Activated CD8-positive, alpha-beta memory T cell treated with anti-CD3 and anti-CD28 coated beads, Interleukin-2, amount 10 ng/mL, durations not matched to agents 7 days and 5 days (primary cell): ENCODE measurements at places on chromosomes 12 and 14. TPM values are rescaled to one million over a fixed set of nuclear protein-coding genes. Genes with fewer than 3 reads are reported as not detected.

DNA sequence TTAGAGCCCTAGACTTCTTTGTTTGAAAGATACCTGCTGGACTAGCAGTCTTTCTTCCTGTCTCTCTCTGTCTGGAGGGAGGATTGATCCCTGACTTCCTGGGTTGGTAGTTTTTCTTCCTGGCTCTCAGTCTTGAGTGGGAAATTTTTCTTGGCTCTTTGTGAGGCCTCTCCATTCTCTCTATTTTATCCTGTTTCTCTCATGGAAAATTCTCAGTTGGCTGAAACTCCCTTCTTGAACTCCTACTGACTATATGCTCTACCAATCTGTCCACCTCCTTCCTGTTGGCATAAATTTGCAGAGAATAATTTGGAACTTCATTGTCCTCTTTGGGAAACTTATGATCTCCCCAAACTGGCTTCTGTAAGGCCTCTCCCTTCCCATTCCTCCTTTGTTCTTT is 24.1 kb upstream of the MUCL1 start:
- H3K27me3 ChIP-seq = peaks cover 5% of the 10 kb centered on the region
- no peak overlapping the region for H3K4me3 ChIP-seq
- H3K36me3 ChIP-seq = no peaks in the 10 kb centered on the region

DNA sequence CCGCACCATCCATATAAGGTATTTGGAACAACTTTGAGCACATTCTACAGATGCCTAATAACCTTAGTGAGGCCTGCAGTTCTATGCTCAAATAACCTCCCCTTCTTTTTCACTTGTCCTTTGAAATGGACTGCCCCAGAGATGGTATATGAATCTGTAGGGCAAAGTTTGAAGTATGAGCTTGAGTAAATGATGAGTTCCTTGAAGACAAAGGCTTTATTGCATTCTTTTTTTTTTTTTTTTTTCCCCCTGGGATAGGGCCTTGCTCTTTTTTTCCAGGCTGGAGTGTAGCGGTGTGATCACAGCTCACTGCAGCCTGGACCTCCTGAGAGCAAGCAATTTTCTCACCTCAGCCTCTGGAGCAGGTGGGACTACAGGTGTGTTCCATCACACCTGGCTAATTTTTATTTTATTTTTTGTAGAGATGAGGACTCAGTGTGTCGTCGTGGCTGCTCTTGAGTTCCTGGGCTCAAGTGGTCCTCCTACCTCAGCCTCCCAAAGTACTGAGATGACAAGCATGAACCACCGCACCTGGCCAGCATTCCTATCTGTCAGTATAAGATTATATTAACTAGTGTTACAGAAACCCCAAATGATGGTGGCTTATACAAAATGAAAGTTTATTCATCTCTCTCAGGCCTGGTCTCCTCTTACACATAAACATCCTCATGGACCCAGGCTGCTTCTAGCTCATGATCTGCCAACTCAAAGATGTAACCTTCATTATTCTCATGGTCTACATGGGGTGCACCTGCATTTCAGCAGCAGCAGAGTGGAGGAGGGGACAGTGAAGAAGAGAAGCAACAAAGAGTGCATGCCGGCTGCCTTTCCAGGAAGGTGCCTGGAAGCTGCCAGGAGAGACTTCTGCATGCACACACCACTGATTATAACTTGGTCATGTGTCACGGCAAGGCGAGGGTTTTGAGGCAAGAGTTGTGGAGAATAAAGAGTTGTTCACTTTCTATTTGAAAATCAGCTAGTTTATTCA is 101.4 kb downstream of the DUSP16 start:
- no peaks in the 10 kb centered on the region for H3K27me3 ChIP-seq
- peak; percentile 56 for DNase-seq
- peak overlapping the region; percentile 93 for H3K27ac ChIP-seq
- peak overlapping the region; percentile 66 for H3K4me3 ChIP-seq

- no peak overlapping the region for H3K27ac ChIP-seq
- H3K27me3 ChIP-seq = peaks cover 32% of the 10 kb centered on the region
- H3K36me3 ChIP-seq = no peaks in the 10 kb centered on the region
- H3K4me1 ChIP-seq = peaks cover 8% of the 10 kb centered on the region
- no peak overlapping the region for H3K4me3 ChIP-seq
Measured at GRCh38 chr14:90505531-90505930, 108.7 kb downstream of the CALM1 start.

- H3K27me3 ChIP-seq = peaks cover 8% of the 10 kb centered on the region
- H3K4me1 ChIP-seq = no peaks in the 10 kb centered on the region
- DNase-seq = no peak
- no peak overlapping the region for H3K4me3 ChIP-seq
Measured at GRCh38 chr14:34081576-34082136, 130.8 kb upstream of the EGLN3 start.

DNA sequence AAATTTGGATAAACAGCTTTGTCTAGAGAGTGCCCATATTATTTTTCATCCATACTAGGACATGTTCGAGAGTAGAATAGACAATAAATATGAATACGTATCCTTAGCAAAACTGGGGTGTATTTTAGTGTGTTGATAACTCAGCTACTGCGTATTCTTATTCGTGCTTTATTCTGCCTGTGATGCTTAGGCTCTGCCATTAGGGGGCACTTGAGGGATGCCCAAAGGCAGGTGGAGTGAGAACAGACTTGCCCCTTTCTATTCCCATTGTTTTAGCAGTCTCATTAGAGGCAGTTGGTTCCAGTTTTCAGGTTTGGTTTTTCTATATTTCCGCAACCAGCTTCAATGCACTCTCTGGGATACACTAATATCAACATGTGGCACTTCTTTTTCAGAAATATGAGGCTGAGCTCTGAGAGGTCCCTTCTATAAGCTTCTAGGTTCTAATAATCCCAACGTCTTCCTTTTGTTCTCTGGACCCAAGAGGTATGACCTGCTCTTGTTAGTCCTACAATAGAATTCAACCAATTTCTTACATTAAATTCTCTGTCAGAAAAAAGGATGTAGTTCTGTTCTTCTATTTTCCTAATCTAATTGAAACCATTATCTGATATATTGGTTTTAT is 985.7 kb upstream of the FBXO33 start:
- H3K27ac ChIP-seq = no peak overlapping the region
- no peak overlapping the region for H3K4me3 ChIP-seq
- no peaks in the 10 kb centered on the region for H3K27me3 ChIP-seq
- H3K36me3 ChIP-seq = no peaks in the 10 kb centered on the region
- no peaks in the 10 kb centered on the region for H3K4me1 ChIP-seq
- DNase-seq = no peak

GRCh38 chr14:64997108-64997794 is 10.6 kb downstream of the FNTB start:
- DNase-seq = peak; percentile 59
- H3K36me3 ChIP-seq = peaks cover 8% of the 10 kb centered on the region
- peak overlapping the region; percentile 85 for H3K27ac ChIP-seq
- peaks cover 54% of the 10 kb centered on the region for H3K4me1 ChIP-seq

DNA sequence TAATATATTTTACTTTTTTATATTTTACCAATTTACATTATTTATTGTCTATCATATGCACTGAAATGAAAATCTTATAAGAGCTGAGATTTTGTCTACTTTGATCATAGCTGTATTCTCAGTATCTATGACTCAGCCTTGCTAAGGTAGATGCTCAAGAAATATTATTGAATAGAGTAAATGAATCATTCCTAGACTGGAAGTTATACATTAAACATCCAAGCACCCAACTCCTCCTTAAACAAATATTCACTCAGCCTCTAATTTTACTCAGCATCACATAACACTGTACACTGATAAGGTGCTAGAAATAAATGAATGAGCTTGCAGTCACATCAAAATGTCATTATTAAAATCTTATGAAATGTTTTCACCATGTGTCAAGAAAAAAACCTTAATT is 1424.9 kb downstream of the LRFN5 start:
- no peak for DNase-seq
- no peak overlapping the region for H3K4me3 ChIP-seq
- H3K27ac ChIP-seq = no peak overlapping the region
- H3K27me3 ChIP-seq = no peaks in the 10 kb centered on the region

DNA sequence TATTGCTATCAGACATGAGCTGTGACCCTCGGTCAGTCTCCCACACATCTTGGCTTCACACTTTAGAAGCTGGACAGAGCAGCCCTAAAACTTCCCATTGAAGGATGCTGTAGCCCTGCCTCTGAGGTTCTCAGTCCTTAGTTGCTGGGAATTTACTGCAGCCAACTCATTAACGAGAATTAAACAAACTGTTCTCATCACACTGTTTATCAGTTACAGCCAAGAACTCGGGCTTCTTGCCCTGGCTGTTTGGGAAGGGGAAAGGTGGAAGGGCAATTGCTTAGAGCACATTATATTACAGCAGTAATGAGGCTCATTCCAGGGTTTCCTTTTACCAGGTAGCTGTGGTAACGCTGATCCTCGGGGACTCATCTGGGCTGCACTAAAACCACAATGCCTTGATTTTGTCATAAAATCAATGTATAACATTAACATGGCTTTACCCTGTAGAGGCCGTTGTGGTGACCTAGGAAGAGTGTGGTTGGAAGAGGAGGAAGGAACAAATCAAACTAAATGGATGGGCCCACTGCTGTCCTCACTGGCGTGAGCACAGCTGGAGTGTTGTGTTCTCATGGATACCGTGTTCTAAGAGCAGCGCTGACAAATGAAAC is 87.1 kb downstream of the GPR135 start:
- DNase-seq = no peak
- H3K4me3 ChIP-seq = no peak overlapping the region
- H3K36me3 ChIP-seq = peaks cover 1% of the 10 kb centered on the region
- peaks cover 57% of the 10 kb centered on the region for H3K27me3 ChIP-seq

DNA sequence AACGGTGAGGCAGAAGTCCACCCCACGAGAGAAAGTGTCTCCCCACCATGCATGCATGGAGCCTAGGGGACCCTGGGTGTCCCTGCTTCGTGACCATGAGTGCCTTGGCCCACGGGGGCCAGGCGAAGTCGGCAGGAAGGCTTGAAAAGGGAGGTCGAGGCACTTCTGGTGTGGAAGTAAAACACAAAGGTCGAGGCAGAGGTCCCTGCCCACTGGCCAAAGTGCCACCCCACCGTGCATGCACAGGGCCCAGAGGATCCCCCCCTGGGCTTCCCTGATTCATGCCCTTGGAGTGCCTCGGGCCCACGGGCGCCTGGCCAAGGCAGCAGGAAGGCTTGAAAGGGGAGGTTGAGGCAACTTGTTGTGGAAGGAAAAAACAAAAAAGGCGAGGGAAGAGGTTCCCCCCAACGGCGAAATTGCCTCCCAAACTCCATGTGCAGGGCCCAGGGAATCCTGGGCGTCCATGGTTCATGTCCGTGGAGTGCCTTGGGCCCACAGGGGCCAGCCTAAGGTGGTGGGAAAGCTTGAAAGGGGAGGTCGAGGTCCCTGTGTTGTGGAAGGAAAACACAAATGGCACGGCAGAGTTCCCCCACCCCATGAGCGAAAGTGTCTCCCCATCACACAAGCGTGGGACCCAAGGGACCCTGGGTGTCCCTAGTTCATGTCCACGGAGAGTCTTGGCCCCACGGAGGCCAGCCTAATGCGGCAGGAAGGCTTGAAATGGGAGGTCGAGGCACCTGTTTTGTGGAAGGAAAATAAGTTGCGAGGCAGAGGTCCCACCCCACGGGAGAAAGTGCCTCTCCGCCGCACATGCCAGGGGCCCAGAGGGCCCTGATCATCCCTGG is 372.1 kb downstream of the ALG10 start:
- no peak overlapping the region for H3K4me3 ChIP-seq
- no peaks in the 10 kb centered on the region for H3K27me3 ChIP-seq
- no peaks in the 10 kb centered on the region for H3K4me1 ChIP-seq
- peak; percentile 14 for DNase-seq
- no peaks in the 10 kb centered on the region for H3K36me3 ChIP-seq
- H3K27ac ChIP-seq = no peak overlapping the region

GRCh38 chr12:68794653-68795251 is 13.2 kb upstream of the MDM2 start:
- no peak for DNase-seq
- H3K27ac ChIP-seq = no peak overlapping the region
- H3K36me3 ChIP-seq = no peaks in the 10 kb centered on the region
- H3K4me3 ChIP-seq = no peak overlapping the region

- peak; percentile 54 for DNase-seq
- peaks cover 25% of the 10 kb centered on the region for H3K27me3 ChIP-seq
- no peak overlapping the region for H3K4me3 ChIP-seq
- H3K36me3 ChIP-seq = no peaks in the 10 kb centered on the region
Measured at GRCh38 chr14:59688224-59689170, 111.9 kb upstream of the CCDC175 start.

DNA sequence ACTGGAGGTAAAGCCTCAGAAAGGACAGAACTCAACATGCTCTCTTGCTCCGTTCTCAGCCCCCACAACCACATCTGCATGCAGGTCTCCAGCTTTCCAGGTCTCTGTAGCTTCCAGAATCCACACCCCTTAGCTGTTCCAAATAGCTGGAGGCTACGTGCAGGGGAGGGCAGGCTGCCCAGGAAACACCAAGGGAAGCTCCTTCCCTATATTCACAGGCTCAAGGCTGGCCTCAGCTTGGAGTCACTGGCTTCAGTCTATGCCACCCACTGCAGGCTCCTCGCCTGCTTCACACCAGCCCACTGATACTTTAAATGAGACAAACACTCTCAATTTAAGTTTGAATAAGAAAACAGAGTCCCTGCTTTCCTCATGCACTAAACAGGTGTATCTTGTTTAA is 73.3 kb downstream of the ASCL4 start:
- no peak overlapping the region for H3K4me3 ChIP-seq
- no peak for DNase-seq
- no peaks in the 10 kb centered on the region for H3K36me3 ChIP-seq
- H3K27ac ChIP-seq = no peak overlapping the region

DNA sequence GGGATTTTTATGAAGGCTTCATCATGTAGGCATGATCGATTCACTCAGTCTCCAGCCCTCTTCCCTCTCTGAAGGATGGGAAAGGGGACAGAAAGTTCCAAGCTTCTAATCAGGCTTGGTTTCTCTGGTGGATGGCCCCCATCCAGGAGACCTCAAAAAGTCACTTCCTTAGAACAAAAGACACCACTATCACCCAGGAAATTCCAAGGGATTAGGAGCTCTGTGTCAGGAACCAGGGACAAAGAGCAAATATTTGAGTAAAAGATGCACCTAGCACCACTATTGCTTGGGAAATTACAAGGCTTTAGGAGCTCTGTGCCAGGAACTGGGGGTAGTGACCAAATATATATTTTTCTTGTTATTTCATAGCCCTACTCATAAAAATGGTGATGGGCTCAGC is 33.6 kb upstream of the TMX1 start:
- H3K27me3 ChIP-seq = peaks cover 26% of the 10 kb centered on the region
- H3K36me3 ChIP-seq = no peaks in the 10 kb centered on the region
- DNase-seq = no peak
- no peak overlapping the region for H3K27ac ChIP-seq

Gene RDH16
- total RNA-seq = 0.91 TPM

Gene IGF1
- 1.1 TPM for total RNA-seq

Gene NAV3
- not detected for total RNA-seq

Gene C12orf76
- total RNA-seq = 17.3 TPM

Gene SMOC1
- total RNA-seq = not detected

Gene OVCH1
- not detected for total RNA-seq

Gene CAPZA3
- total RNA-seq = not detected

Gene ADGRD1
- 2.2 TPM for total RNA-seq

Gene GARIN6
- not detected for total RNA-seq
